ENCODE measurements at places on chromosomes 11 and 22.

DNA sequence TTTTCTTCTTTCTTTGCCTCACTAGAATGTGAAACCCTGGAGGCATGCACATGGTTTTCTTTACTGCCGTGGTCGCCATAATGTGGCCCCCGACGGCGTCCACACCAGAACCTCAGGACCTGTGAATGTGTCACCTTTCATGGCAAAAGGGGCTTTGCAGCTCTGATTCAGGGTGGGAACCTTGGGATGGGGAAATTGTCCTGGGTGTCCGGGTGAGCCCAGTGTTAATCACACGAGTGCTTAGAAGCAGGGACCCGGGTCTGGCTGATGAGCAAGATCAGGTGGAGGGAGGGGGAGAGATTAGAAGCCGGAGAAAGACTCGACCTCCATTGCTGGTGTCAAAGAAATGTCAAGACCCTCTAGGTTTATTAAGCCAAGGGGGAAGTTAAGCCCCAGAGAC is 74.7 kb upstream of the SHISAL1 start:
- DNase-seq, result no peak

DNA sequence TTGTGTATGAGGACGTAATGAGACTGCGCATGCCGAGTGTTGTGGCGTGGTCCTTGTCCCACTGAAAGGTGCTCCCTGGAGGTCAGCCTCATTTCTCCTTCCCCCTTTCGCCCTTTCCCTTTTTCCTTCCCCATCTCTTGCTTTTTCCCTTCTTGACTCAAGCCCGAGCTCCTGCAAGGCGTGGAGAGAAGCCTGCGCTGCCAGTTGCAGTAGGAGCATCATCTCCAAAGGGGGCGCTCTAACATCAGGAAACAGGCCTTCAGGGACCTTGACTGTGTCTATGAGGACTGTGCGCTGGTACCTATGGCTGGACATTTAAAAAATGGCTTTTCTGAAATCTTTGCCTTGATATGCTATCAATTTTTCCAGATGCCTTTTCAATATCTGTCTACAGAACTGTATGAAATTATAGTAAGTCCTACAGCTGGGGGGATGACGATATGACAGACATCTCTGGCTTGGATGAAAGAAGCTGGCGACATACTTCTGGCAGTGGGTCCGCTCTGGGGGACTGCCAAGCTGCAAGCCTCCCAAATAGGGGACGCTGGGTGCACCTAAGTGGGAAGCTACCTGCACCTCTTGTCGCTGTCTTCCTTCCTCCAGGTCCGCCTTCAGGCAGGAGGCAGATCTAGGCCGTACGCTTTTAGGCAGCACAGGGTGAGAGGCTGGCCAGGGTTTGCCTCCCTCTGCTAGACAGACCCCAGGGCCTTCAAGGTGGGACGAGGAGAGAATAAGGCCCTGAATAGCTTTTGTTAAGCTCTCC is 96.5 kb downstream of the NXPE2 start:
- no peak for DNase-seq

GRCh38 chr11:86765878-86766277 is 34.5 kb upstream of the PRSS23 start:
- DNase-seq, result no peak

- no peak for DNase-seq
Measured at GRCh38 chr11:75689863-75690609, 21.2 kb upstream of the MAP6 start.

DNA sequence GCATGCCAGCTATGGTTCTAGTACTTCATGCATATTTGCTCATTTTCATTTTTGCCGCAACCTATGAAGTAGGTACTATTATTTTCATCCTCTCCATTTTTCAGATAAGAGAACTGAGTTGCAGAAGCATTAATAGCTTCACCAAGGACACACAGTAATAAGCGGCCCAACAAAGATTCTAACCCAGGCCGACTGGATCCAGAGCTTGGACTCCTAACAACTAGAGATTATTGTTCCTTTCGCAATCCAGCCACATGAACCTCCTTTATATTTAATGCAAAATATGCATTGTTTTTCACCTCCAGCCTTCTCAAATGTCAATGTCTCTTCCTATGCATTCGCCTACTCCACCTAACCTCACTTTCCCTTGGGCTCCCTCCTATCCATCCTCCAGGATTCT is 148.3 kb downstream of the CCDC34 start:
- no peak for DNase-seq

GRCh38 chr22:48417225-48418070 is 1410.2 kb downstream of the BRD1 start:
- no peak for DNase-seq

DNA sequence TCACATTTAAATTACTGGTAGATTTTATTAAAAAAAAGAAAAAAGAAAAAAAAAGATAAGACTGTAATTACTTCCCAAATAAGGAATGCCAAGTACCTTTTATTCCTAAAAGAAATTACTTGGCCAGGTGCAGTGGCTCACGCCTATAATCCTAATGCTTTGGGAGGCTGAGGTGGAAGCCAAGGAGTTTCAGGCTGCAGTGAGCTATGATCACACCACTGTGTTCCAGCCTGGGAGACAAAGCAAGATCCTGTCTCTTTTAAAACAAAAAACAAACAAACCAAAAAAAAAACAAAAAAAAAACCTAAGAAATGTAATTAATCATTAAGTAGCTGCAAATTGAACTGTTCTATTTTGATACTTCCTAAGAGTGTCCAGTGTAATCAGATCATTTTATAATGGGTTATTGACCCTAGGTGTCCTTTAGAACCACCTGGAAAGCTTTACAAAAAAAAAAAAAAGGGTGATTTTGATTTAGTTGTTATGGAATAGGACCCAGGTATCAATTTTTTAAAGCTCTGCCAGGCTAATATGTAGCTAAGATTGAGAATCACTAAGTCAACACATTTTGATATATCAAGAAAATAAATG is 10.8 kb downstream of the LIN7C start:
- no peak for DNase-seq

DNA sequence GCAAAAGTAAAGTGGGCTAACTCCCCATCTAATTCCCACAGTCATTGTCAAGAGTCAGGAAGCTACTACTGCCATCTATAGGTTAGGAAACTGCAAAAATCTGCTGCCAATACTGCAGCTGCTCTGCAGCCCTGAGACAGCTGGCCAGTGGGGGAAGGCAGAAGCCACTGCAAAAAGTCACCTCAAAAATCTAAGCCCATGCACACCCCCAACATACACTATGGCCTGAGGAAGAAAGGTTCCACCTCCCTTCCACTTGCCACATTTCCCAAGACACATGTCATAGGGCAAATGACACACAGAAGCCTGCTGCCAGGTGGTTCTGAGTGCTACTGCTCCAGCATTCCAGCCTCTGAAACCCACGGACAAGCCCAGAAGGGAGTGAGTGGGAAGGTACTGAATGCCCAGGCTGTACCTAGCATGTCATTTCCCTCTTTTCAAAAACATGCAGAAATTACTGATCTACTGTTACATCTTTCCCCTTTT is 36.9 kb downstream of the DGCR2 start:
- no peak for DNase-seq

- DNase-seq, result no peak
Measured at GRCh38 chr11:14184028-14184940, 174.7 kb downstream of the RRAS2 start.

DNA sequence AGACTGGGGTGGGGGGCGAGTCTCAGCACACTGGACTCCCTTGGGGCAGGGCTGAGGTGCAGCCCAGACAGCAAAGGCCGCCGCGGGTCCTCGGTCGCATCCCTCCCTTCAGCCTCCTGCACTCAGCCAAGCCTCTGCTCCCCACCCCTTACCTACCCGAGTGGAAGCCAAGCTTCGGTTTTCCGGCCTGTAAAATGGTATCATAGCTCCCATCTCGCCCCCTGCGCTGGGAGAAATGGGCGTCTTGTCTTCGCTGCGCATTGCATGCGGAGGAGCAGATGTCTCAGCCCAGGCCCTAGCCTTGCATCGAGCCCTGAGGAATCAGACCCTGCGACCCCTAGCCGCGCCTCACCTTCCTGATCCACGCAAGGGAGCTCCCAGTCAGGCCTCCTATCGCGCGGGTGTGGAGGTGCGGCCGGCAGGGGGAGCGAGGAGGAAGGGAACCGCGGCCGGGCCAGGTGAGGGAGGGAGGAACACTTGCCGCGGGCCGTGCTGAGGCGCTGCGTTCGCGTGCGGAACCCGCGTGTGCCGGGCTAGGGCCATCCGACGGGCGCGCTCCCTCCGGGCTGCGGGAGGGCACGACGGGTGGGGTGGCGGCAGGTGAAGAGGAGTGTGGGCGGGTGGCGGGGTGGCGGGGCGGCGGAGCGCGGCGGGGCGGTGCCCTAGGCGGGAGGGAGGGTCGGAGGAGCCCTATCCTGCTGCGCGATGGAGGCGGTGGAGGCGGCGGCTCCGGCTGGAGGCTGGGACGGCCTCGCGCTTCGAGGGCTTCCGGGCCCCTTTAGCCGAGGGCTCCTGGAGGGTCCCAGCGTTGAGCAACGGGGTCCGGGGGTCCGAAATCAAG is 4.1 kb upstream of the TBX1 start:
- DNase-seq, result no peak

- no peak for DNase-seq
Measured at GRCh38 chr11:133934599-133935550, 21.9 kb downstream of the IGSF9B start.

- DNase-seq, result no peak
Measured at GRCh38 chr11:6734616-6735015, 37.2 kb downstream of the OR2AG2 start.

DNA sequence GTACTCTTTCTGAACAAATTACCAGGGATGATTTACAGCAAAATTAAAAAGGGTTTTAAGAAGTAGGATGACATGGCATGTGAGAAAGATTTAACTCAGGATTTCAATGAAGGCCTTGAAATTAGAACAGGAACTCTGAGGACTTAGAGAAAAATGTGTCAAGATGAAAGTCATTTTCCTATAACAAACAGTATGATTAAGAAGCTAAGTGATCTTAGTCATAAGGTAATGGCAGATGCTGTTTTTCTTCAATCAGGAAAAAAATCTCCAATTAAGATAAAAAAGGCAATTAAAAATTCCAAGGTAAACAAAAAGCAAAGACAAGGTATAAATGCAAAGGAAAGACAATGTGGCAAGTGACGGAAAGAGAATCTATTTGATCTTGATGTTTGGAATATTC is 73.5 kb downstream of the GAB2 start:
- DNase-seq, result no peak

GRCh38 chr22:34950489-34950888 is 115.5 kb upstream of the ISX start:
- no peak for DNase-seq

GRCh38 chr11:78429660-78430059 is 12.0 kb upstream of the GAB2 start:
- DNase-seq, result no peak

DNA sequence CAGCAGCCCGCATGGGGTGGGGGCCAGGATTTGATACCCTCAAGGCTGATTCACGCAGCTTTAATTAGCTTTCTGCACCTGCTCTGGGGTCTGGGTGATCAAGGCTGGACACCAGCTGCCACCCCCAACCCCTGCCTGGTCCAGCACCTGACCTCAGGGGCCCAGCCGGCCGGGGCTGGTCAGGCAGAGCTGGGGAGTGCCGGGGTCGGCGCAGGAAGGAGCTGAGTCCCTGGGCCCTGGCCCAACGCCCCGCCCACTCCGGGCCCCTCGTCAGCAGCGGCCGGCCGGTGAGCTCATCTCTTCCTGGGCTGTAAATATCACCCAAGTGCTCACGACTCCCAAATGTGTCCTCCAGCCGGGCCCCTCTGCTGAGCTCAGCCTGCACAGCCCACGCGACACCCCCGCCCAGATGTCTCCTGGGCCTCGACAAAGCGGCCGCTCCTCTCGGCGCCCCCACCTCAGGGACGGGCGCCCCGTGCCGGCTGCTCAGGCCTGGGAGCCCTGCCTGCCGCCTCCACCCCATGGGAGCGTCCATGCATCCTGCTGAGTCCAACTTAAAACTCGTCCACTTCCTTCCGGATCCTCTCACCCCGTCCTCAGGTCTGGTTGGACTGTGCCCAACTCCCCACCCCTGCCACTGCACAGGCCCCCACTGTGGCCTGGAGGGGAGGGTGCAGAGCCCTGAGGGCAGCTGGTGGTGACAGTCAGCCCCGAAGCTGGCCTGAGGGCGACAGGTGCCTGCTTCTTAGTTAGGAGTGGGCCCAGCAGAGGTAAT is 29.0 kb downstream of the RTN4R start:
- no peak for DNase-seq

DNA sequence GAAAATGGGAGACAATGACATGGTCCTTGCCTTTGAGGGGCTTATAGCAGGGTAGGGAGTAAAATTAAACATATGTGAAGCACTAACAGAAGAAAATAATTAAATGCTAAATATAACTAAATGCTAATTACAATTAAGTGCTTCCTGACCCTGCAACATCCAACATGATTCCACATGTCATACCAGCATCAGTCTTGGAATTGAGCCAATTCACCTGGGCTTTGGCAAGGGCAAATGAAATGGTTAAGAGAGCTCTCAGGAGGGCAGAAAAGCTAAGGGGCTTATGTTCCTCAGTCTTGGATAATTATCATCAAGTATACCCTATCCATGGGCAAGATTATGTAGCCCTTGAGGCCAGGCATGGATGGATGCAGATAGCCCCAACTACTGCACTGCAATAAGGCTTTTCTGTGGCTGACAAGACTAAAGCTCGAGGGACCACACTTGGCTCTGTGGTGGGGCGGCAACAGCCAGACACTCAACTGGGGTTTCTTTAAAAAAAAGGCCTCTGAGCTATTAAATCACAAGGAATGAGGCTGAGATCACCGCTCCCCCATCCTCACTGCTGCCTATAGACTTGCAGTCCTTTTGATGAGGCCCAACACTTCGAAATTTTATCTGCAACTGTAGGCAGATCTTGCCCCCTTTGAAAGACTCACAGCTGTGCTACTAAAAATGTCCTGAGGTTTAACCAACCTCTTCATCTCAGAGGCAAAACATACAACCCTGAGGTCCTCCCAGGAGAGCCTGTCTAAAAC is 39.0 kb downstream of the IL18BP start:
- DNase-seq, result no peak

DNA sequence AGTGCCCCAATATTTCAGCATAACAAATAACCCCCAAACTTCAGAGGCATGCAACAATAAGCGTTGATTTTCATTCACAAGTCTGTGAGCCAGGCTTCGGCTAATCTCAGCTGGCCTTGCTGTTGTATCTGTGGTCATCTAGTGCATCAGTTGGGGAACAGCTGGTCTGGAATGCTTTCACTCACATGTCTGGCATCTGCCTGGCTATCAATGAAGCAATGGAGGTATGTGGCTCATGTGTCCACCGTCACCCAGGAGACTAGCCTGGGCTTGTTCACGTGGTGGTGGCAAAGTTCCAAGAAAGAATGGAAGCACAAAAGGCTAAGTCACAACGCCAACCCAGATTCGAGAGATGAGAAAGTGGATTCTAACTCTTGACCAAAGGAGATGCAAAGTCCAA is 304.8 kb upstream of the ISX start:
- DNase-seq, result no peak
